Mesendoderm (in vitro differentiated cells): ENCODE measurements at places on chromosomes 7 and 10.

- no peaks in the 10 kb centered on the region for H3K36me3 ChIP-seq
- H3K27ac ChIP-seq = peak overlapping the region; percentile 39
- DNase-seq = peak; percentile 93
Observed at GRCh38 chr10:28668363-28669226, 8.7 kb upstream of the BAMBI start.

- no peaks in the 10 kb centered on the region for H3K27me3 ChIP-seq
- no peaks in the 10 kb centered on the region for H3K36me3 ChIP-seq
- H3K4me3 ChIP-seq = no peak overlapping the region
- peak; percentile 29 for DNase-seq
- no peak overlapping the region for H3K27ac ChIP-seq
- no peaks in the 10 kb centered on the region for H3K4me1 ChIP-seq
Observed at GRCh38 chr7:41755096-41755495, 52.2 kb upstream of the INHBA start.

DNA sequence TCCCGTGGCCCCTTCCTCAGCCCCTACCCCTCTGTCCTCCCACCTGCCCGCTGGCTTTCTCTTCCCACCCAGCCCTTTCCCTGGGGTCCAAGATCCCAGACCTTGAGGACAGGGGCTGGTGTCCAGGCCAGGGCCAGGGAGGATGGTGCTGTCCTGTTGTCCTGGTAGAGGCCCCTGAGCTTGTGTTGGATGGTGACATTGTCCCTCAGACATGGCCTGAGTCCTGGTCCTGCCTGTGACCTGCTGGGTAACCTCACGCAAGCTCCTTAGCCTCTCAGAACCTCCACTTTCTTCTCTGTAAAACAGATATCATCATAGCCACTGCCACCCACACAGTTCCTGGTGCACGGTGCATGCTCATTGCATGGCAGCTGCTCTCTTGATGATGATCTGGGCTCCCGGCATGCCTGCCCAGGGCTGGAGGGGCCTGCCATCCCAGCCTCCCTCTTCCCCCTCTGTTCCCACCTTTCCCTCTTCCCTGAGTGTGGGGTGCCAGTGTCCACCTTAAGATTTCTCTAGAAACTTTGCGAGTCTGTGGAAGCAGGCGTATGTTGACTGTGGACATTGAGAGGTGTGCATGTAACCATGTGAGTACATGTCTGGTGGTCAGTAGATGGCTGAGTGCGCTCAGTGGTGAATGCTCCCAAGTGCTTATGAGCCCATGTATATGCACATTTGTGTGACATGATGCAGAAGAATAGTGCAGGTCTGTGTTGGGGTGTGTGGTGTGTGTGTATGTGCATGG is 60.4 kb downstream of the NEURL1 start:
- no peaks in the 10 kb centered on the region for H3K4me1 ChIP-seq
- no peak overlapping the region for H3K4me3 ChIP-seq
- DNase-seq = no peak
- peaks cover 2% of the 10 kb centered on the region for H3K27me3 ChIP-seq

DNA sequence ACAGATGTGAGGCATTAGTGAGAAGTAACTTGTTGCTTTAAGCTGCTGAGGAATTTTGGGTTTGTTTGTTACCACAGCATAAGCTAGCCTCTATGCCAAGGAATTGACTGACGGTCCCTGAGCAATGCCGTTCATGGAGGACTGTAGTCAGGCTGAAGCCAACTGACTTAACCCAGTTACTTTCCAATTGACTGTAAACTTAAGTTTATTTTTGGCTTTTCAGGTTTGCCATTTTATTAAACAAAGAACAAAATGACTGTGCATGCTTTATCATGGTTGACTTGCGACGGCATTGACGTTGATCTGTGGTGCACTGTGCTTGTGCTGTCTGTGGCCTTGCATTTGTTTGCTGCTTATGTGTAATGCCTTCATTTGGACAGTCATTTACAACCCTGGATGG is 53.5 kb downstream of the DNAJB9 start:
- no peaks in the 10 kb centered on the region for H3K4me1 ChIP-seq
- H3K27me3 ChIP-seq = no peaks in the 10 kb centered on the region
- no peaks in the 10 kb centered on the region for H3K36me3 ChIP-seq
- no peak overlapping the region for H3K27ac ChIP-seq

GRCh38 chr10:34018129-34018528 is 683.7 kb upstream of the NRP1 start:
- no peaks in the 10 kb centered on the region for H3K4me1 ChIP-seq
- H3K27me3 ChIP-seq = no peaks in the 10 kb centered on the region
- no peak for DNase-seq
- no peak overlapping the region for H3K4me3 ChIP-seq
- no peaks in the 10 kb centered on the region for H3K36me3 ChIP-seq

GRCh38 chr7:2830609-2831376 is 13.3 kb downstream of the GNA12 start:
- no peak overlapping the region for H3K27ac ChIP-seq
- no peaks in the 10 kb centered on the region for H3K27me3 ChIP-seq
- no peak overlapping the region for H3K4me3 ChIP-seq
- peaks cover 1% of the 10 kb centered on the region for H3K36me3 ChIP-seq
- DNase-seq = no peak
- H3K4me1 ChIP-seq = peaks cover 3% of the 10 kb centered on the region

- no peak overlapping the region for H3K4me3 ChIP-seq
- no peak for DNase-seq
Observed at GRCh38 chr10:121692626-121693025, 94.4 kb upstream of the FGFR2 start.

GRCh38 chr10:88108115-88108610 is 244.7 kb downstream of the PTEN start:
- no peak for DNase-seq
- no peaks in the 10 kb centered on the region for H3K27me3 ChIP-seq
- no peak overlapping the region for H3K4me3 ChIP-seq
- no peaks in the 10 kb centered on the region for H3K4me1 ChIP-seq

GRCh38 chr10:92421550-92421949 is 130.6 kb downstream of the MARCHF5 start:
- H3K4me3 ChIP-seq = no peak overlapping the region
- no peak overlapping the region for H3K27ac ChIP-seq
- peaks cover 2% of the 10 kb centered on the region for H3K4me1 ChIP-seq
- H3K36me3 ChIP-seq = no peaks in the 10 kb centered on the region

GRCh38 chr10:89086801-89087521 is 96.4 kb downstream of the FAS start:
- H3K4me3 ChIP-seq = no peak overlapping the region
- no peak overlapping the region for H3K27ac ChIP-seq
- H3K4me1 ChIP-seq = peaks cover 2% of the 10 kb centered on the region
- no peaks in the 10 kb centered on the region for H3K27me3 ChIP-seq
- peak; percentile 44 for DNase-seq

DNA sequence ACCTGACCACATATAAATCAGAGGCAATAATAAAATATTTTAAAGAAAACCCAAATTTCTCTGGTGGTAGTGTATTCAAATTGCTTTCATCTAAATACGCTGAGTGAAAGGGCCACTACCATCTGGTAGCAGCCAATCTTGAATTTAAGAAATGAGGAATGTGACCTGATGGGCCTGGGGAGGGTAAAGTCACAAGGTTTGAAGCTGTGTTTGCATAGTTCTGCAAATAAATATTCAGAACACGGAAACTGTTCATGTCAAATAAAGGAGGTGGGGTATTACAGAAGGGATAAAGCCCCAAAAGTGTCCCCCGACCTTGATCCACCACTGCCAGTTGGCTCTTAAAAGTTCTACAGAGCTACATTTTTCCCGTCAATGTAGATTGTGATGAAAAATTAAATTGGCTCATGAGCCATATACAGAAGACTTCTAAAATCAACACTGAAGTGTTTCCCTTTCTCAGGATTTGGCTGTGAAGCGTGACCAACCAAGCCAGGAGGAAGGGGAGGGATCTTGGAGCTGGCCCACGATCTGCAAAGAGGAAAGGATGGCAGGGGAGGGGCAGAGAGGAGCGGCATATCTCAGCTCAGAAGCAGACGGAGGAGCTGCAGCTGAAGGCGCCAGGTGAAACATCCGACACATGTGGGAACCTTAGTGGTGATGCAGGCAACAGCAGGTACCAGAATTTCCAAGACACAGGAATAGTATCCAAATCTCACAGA is 39.6 kb downstream of the MPP7 start:
- DNase-seq = peak; percentile 9
- H3K4me1 ChIP-seq = no peaks in the 10 kb centered on the region
- H3K36me3 ChIP-seq = no peaks in the 10 kb centered on the region
- H3K27me3 ChIP-seq = no peaks in the 10 kb centered on the region

DNA sequence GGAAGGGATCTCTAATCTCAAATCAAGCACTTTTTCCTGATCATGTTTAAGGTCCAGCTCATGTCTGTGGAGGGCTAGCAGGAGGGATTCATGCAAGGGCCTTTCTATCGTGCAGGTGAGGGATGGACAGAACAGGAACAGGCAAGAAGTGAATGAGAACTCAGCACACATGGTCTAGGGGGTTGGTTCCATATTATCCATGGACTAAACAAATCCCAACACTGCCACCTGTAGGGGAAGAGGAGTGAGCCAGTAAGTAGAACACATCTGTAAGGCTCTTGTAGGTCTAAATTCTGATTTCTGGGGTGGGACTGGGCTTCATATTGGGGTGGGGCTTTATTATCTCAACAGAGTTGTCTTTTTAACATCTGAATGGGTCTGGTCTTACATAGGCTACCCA is 138.0 kb upstream of the TARP start:
- H3K4me3 ChIP-seq = no peak overlapping the region
- no peaks in the 10 kb centered on the region for H3K27me3 ChIP-seq
- H3K27ac ChIP-seq = no peak overlapping the region
- no peaks in the 10 kb centered on the region for H3K36me3 ChIP-seq
- no peaks in the 10 kb centered on the region for H3K4me1 ChIP-seq

DNA sequence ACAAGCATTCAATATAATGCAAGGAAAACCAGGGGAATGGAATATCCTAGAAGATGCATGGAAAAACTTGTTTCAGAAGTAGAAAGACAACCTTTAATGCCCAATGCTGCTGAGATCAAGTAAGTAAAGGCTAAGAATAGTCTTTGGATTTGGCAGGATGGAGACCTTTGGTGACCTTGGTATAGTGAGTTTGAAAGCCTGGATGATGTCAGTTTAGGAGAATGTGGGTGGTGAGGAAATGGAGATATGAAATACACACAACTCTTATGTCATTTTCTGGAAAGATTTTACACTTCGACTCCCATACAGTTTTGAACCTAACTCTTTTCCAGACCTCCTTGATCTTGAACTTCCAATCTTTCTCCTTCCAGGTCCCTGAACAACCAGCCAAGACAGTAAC is 185.7 kb downstream of the TFEC start:
- no peak overlapping the region for H3K27ac ChIP-seq
- no peaks in the 10 kb centered on the region for H3K27me3 ChIP-seq
- H3K36me3 ChIP-seq = no peaks in the 10 kb centered on the region
- no peaks in the 10 kb centered on the region for H3K4me1 ChIP-seq

GRCh38 chr10:101566333-101567164 is 21.5 kb downstream of the POLL start:
- peaks cover 6% of the 10 kb centered on the region for H3K27me3 ChIP-seq
- H3K36me3 ChIP-seq = no peaks in the 10 kb centered on the region
- DNase-seq = peak; percentile 40
- no peaks in the 10 kb centered on the region for H3K4me1 ChIP-seq
- H3K27ac ChIP-seq = no peak overlapping the region

DNA sequence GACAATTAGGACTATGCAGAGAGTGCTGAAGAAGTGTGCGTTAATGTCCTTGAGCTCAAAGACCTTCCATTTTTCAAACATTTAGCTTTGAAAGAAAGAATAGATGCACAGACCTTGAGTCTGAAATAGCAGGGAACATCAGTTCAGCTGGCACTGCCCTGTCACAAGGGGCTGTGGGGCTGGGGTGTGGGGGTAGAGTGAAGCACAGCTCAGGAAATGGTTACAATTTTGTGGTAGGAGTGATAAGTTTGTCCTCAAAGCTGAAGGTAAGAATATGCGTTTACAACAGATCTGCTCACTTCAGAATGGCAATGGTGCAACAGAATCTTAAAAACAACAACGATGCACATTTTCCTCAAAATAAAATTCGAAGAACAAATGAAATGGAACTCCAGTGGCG is 33.6 kb downstream of the SMKR1 start:
- H3K4me3 ChIP-seq = no peak overlapping the region
- peaks cover 8% of the 10 kb centered on the region for H3K4me1 ChIP-seq
- no peaks in the 10 kb centered on the region for H3K27me3 ChIP-seq
- DNase-seq = no peak

- H3K27me3 ChIP-seq = no peaks in the 10 kb centered on the region
- H3K4me1 ChIP-seq = peaks cover 2% of the 10 kb centered on the region
- H3K36me3 ChIP-seq = no peaks in the 10 kb centered on the region
- H3K4me3 ChIP-seq = no peak overlapping the region
- H3K27ac ChIP-seq = no peak overlapping the region
- DNase-seq = no peak
Observed at GRCh38 chr10:113331961-113332360, 220.9 kb upstream of the HABP2 start.

GRCh38 chr10:33094263-33095051 is 136.4 kb upstream of the ITGB1 start:
- H3K27ac ChIP-seq = no peak overlapping the region
- H3K4me1 ChIP-seq = no peaks in the 10 kb centered on the region
- H3K27me3 ChIP-seq = no peaks in the 10 kb centered on the region
- no peaks in the 10 kb centered on the region for H3K36me3 ChIP-seq

DNA sequence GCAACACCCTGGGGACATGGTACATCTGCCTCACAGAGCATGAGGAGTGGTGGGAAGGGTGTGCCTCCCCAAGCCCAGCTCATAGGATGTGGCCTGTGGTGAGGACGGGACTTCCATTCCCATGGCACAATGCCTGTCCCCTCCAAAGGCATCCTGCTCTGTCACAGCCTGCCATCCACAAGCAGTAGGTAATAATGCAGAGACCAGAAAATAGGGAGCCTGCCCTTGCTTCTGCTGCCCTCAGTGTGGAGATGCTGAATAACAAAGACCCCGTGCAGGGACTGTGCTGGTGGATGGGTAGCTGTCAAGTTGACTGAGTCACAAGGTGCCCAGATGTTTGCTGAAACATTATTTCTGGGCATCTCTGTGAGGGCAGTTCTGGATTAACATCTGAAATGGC is 199.9 kb upstream of the GRB10 start:
- H3K4me1 ChIP-seq = peaks cover 6% of the 10 kb centered on the region
- H3K27ac ChIP-seq = no peak overlapping the region
- H3K4me3 ChIP-seq = no peak overlapping the region
- H3K36me3 ChIP-seq = no peaks in the 10 kb centered on the region
- no peaks in the 10 kb centered on the region for H3K27me3 ChIP-seq

- no peak overlapping the region for H3K27ac ChIP-seq
- peaks cover 5% of the 10 kb centered on the region for H3K4me1 ChIP-seq
- no peak overlapping the region for H3K4me3 ChIP-seq
- no peaks in the 10 kb centered on the region for H3K36me3 ChIP-seq
- no peaks in the 10 kb centered on the region for H3K27me3 ChIP-seq
Observed at GRCh38 chr10:131271966-131272365, 39.6 kb downstream of the TCERG1L start.

DNA sequence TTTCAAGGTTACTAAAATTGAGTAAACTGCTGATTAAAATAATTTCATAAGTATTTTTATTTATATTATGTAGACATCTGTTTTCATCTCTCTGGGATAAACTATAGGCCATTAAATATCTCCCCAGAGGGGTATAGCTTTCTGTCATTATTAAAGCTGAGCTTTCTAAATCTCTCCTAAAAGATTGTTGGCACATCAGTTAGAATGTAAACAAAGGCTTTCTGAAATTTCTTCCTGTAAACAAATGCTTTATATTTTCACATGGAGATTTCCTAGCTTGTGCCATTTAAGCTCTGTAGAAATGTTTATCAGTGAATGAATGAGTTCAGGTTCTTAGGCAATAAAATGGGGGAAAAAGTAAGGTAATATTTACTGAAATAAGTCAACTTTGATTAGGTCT is 35.7 kb downstream of the PPP1R9A start:
- no peak overlapping the region for H3K27ac ChIP-seq
- H3K36me3 ChIP-seq = no peaks in the 10 kb centered on the region
- no peaks in the 10 kb centered on the region for H3K4me1 ChIP-seq
- no peaks in the 10 kb centered on the region for H3K27me3 ChIP-seq
- H3K4me3 ChIP-seq = no peak overlapping the region
